T47D (cell line): ENCODE measurements at places on chromosomes 1 and 21.

DNA sequence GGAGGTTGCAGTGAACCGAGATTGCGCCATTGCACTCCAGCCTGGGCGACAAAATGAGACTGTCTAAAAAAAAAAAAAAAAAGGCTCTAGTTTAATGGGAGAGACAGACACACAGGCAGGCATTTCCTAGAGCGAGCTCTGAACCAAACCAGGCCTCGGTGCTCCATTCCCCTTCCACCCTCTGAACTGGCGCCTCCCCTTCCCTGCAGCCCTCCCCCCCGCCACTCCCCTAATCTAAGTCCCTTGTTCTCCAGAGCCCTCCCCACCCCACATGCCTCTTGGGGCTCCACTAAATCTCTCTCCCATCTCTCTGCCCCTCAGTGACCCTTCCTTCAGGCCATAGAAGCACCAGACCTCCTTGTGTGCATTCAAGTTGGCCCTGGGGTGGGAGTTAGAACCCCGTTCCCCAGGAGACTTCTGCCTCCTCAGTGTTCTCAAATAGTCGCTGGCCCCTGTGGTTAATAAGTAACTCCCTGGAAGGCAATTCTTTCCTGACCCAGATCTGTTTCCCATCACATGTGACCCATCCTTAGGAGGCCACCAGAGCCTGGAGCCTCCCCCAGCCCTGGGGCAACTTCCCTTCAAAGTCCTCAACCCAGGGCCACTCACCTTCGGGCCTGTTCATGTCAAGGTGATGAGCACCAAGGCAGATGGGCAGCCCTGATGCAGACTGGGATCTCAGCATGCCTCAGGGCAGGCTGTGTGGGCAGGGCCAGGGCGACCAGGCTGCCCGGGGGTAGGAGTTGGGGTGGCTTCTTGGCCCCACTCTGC is 42.6 kb upstream of the EPB41 start:
- no peak for DNase-seq

DNA sequence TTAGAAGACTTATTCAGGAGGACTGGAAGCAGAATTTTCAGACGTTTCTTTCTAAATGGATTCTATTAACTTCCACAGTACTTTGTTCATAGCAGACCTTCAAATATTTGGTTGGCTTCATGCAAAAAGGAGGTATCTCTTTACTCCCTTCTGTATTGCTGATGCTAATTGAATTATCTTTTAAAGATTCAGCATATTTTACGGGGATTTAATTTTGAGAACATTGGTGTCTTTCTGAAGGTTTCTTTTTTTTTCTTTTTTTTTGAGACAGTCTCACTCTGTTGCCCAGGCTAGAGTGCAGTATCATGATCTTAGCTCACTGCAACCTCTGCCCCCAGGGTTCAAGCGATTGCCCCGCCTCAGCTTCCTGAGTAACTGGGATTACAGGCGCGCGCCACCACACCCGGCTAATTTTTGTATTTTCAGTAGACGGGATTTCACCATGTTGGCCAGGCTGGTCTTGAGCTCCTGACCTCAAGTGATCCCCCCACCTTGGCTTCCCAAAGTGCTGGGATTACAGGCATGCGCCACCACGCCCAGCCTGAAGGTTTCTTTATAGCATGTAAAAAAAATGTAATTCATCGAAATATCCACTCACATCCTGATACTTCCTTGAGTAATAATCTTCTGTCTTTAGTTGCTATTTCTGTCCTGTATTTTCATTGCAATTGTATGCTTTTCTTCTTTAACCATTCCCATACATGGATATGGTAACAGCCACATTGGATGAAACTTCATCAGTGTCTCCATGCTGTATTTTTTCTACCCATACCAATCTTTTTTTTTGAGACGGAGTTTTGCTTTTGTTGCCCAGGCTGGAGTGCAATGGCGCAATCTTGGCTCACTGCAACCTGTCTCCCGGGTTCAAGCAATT is 14.5 kb downstream of the CNST start:
- DNase-seq, result no peak

GRCh38 chr1:114755006-114755931 is 2.5 kb downstream of the CSDE1 start:
- no peak for DNase-seq

GRCh38 chr1:30632481-30632880 is 90.9 kb downstream of the MATN1 start:
- DNase-seq, result no peak

DNA sequence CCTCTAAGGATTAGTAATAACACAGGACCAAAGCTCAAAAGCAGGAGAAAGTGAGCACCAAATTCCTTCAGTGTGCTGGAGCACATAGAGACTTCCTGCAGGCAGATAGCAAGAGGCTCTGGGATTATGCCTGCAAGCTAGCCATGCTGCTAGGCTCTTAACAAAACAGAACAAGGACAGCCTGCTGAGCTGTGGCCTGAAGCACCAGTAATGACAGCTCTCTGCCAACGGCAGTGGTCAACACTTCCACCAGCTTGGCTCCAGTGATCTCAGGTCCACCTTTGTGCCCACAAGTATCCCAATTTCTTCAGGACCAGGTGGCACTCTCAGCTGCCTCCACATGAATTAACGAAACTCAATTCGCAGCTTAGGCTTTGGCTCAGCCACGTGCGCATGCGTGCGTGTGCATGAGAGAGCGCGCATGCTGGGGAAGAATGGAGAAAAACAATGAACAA is 64.2 kb downstream of the SLC45A1 start:
- DNase-seq, result no peak

GRCh38 chr1:20484519-20485462 is 1.2 kb downstream of the CAMK2N1 start:
- peak; percentile 29 for DNase-seq

GRCh38 chr1:42618866-42619265 is 39.4 kb upstream of the PPIH start:
- DNase-seq, result no peak

DNA sequence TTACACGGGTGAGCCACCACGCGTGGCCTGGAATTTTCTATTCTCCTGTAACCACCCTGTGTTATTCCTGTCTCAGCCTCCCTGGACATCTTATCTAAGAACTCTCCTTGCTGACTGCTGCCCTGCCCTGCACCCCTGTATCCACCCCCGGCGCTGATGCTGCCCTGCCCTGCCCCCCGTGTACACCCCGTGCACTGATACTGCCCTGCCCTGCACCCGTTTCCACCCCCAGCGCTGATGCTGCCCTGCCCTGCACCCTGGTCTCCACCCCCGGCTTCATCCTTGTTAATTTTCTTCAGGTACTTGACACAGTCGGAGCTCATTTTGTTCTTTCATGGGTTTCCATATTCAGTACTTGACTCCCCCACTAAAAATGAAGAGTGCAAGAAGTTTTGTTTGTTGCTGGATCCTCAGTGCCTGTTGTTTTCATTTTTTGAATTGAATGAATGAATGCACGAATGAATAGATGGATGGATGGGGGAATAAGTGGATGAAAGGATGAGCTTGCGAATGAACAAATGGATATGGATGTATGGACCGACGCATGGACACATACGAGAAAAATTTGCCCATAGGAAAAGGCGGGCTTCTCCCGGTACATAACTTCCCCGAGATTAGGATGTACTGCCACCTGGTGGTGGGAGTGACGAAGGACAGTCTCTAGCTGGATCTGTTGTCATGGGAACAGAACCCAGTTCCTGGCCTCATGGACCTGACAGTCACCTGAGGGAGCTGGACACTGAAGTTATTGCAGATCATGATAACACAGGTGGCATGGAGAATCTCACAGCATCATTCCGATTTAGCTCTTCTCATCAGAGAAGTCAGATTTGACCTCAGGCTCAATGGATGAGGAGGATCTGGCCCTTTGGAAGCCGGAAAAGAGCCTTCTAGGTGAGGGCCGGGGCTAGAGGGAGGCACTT is 14.9 kb downstream of the AADACL4 start:
- DNase-seq, result peak; percentile 86

DNA sequence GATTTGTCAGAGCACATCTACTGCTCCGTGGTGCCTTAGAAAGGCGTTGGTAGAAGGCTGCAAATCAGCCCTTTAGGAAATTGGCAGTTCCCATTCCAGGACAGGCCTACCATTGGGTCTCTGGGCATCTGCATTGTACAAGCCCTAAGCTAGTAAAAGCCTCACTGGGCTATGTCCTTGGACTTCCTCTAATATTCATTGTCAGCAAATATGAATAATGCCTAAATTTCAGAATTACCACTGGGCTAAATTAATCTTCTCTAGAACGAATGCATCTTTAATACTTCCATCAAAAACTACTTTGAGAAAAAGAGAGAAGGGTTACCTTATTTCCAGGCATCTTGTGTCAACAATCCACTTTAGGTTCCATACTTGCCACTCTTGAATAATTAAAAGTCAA is 41.5 kb upstream of the ATP1A1 start:
- no peak for DNase-seq

DNA sequence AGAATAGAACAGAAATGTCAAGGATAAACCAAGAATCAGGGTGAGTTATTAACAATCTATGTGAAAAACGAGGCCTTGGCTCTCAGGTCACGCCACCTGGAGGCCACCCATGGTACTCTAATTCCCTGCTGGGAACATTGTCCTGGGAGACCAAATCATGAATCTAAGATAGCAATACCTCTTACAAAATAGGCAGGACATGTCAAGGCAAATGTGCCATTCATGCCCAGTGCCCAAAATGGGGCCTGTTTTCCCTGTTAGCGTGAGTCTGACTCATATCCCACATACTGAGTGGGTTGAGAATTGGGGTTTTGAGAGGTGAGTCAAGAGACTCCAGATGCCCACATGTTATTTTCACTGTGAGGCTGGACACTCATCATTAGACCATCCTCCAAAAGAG is 380.8 kb downstream of the HHIPL2 start:
- peak; percentile 20 for DNase-seq

- no peak for DNase-seq
These were observed 11.7 kb downstream of the USP25 start for GRCh38 chr21:15741510-15741909.

DNA sequence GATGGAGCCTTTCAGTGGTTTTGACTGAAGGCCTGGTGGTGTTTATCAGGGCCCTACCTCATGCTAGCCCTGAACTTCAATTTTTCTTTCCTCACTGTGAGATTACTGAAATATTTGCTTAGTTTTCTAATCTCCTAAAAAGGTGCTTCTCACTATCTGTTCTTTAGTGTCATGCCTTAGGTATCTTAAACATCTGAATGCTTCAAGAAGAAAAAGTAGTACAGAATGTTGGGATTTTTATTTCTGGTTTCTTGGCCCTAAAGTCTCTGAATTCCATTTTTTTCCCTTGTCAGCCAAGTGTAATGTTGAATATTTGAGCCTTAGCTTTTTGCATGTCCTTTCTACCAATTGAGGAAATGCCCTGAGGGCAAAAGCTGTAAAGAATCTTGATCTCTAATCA is 47.9 kb upstream of the PRKACB start:
- DNase-seq, result no peak

DNA sequence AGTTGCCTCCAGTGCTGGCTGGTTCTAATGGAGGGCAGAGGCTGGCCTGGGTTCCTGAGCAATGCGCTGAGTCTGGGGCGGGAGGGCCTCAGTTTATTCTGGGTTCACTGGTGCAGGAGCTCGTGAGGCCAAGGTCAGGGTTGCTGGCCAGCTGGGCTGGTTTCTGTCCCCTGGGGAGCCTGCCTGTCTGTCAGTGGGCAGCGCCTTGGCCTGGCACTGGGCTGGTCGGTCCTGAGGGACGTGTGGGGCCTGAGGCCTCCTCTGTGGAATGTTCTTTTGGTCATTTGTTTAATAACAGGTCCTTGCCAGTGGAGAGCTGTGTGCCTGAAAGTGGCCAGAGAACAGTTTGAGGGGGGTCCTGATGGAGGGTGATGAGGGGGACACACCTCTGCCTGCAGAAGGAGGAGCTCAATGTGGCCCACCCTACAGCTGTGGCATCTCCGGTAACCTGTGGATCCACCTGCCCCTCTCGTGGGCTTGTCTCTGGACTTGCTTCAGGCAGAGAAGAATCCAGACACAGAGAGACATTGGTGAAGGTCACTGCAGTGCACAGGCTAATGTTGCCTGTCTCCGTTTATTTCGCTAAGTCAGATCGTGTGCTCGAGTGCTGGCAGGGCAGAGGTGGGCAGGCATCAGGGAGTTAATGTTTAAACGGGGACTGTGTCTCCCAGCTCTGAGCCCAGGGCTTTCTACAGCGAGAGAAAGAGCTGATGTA is 34.6 kb downstream of the COQ8A start:
- peak; percentile 60 for DNase-seq

GRCh38 chr1:3652548-3653285 is 401 bp downstream of the TP73 start:
- DNase-seq, result peak; percentile 52

- no peak for DNase-seq
These were observed 63.8 kb downstream of the ARHGEF16 start for GRCh38 chr1:3518256-3518655.

- peak; percentile 15 for DNase-seq
These were observed 102.1 kb downstream of the JAK1 start for GRCh38 chr1:64864018-64864940.

GRCh38 chr1:9230869-9231533 is 3.6 kb upstream of the H6PD start:
- no peak for DNase-seq

- no peak for DNase-seq
These were observed 10.7 kb downstream of the FOXO6 start for GRCh38 chr1:41371630-41372599.

DNA sequence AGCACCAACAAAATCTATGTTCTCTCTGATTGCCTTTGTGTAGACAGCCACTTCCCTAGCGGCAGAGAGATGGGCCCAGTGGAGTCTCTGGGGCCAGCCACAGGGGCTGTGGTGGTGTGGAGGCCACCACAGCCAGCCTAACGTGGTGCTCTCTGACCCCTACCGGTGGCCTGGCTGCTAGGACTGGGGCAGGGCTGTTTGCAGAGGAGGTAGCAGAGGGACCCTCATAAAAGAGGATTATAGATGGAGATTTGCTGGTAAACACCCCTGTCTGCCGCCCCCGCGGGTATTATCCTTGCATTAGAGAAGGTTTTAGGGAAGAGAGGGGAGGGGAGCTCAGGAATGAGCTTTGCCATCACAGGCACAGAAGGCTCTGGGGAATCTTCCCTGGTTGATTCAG is 310.3 kb upstream of the VAMP3 start:
- DNase-seq, result no peak

DNA sequence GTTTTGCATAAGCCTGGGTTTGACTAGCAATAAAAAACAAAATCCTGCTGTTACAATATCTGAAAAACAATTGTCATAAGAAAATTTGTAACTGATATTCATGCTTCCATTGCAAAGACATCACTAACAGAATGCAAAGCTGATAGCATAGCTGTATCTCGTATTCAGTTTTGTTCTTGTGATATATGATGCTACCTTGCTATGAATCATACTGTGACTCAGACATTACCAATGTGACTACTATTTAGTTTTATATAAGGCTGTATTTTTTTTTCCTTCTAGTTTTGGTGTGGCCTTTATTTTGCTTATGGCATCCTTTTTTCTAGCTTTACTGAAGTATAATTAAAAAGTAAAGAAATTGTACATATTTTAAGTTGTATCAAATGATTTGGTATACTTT is 1381.8 kb downstream of the MRPL39 start:
- DNase-seq, result no peak

- no peak for DNase-seq
These were observed 86.3 kb downstream of the LHX9 start for GRCh38 chr1:198003468-198003867.

DNA sequence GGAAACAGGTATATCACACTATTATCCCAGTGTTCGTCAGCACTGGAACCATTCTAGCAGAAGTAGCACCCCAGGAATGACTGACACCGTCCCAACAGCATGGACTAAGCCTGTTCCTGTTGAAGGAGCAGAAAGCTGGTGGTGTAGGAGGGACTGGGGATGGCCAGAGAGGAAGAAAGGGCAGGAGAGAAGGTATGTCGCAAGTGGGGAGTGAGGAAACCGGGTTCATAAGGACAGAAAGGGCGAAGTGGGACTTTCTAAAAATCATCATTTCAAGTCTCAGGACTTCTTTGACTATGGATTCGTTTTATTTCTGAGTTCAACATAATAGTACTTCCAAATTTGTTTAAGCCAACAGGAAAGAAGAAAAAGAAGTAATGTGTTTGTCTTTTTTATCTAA is 19.7 kb upstream of the MX1 start:
- no peak for DNase-seq
